ENCODE measurements at places on chromosomes 16 and 17.

DNA sequence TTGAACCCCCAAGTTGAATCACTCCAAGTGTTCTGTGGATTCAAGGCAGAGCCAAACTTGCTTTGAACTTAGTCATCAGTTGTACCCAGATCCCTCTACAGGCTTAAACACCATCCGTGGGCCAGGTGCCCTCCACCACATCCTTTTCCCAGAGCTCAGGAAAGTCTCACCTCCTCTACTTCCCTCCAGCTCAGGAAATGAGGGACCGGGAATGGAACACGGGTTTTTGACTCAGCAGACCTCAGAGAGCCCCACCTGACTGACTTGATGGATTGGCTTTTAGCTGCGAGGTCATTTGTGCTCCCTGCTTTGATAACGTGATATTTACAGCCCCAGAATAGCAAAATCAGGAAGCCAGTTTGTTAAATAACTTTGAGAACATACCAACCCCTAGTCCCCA is 20.1 kb downstream of the GID4 start:
- no peak for DNase-seq

DNA sequence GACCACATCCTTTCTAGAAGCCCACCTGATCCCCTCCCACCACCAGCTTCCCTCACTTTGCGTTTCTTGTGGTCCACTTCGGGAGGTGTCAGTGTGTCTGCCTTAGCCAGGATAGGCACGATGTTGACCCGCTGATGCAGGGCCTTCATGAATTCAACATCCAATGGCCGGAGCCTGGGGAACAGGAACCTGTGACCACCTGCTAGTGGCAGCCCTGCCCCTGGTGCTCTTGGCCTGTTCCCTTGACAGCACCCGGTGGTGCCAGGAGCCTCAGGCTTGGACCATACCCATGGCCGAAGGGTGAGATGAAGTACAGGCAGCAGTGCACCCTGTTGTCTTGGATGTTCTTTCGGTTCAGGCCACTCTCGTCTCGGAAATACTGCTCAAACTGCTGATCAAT is 7.2 kb upstream of the MTMR4 start:
- DNase-seq = no peak

DNA sequence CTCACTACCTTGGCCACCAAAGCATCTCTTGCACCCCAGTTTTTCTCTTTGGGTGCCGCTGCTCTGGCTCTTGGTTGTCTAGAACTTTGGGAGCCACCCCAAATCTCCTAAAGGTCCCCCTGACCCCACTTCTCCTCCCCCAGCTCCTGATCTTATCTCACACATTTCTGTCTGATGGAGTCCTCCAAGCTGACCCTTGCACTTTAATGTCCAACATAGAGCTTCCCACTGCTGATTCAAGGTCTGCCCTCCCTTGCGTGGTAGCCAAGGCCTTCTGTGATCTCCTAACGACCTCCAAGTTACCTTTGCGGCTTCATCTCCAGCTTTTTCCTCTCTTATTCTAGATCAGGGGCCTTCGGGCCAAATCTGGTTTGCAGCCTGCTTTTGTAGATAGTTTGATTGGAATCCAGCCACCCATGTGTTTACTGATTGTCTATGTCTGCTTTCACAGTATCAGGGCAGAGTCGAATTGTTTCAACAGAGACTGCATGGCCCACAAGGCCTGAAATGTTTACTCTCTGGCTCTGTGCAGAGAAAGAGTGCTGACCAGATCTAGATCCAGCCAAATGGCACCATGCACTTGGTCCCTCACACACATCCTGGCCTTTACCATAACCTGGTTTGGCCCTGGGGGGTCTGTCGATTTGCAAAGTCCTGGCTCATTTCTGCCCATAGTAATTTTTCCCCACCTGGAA is 168.6 kb downstream of the HAPSTR1 start:
- no peak for DNase-seq

DNA sequence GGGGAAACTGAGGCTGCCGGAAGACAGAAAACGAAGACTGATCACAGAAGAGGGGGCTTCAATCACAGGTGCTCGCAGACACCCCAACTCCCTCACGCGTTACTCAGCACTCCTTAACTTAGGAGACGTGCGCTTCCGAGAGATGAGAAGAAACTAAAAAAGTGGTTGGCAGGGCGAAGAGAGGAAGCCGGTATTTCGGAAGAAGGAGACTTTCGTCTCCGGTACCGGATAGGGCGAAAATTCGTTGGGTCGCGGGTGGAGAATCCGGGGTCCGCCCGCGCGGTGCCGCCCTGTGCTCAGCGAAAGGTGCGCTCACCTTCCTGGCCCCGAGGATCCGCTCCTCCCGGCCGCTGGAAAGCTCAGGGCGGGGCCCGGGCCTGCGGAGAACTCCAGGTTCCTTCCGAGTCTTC is 917 bp upstream of the TBX2 start:
- DNase-seq = no peak

GRCh38 chr16:77899416-77899815 is 111.1 kb downstream of the VAT1L start:
- peak; percentile 14 for DNase-seq

DNA sequence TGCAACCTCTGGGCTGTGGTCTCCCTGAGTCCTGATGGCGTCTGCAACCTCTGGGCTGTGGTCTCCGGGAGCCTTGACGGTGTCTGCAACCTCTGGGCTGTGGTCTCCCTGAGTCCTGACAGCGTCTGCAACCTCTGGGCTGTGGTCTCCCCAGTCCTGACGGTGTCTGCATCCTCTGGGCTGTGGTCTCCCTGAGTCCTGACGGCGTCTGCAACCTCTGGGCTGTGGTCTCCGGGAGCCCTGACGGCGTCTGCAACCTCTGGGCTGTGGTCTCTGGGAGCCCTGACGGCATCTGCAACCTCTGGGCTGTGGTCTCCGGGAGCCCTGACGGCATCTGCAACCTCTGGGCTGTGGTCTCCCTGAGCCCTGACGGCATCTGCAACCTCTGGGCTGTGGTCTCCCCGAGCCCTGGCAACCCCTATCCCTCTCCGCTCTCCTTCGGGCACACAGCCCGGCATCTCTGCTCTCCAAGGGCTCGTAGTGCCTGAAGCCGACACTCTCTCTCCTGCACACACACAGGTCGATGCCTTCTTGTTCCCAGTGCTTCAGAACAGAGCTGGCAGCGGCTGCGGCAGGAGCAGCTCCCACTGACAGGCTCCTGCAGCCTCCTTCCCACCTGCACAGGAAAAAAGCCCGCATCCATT is 45.6 kb downstream of the METRNL start:
- no peak for DNase-seq

DNA sequence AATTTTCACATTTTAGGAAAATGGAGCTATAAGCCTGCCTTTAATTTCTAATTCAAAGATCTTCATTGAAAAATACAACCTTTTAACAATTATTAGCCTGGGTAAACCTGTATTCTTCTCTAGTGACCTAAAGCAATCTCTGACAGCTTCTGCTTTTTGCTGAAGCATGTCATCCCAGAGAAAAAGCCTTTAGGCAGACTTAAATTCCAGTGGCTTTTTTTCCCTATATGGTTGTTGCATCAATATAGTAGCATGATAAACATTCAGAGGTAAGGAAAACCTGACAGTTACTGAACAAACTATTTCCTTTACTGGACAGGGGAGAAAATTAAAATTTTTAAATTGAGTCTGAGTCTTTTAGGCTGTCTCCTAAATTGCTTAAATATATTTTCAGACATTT is 7.8 kb upstream of the EVI2A start:
- no peak for DNase-seq

DNA sequence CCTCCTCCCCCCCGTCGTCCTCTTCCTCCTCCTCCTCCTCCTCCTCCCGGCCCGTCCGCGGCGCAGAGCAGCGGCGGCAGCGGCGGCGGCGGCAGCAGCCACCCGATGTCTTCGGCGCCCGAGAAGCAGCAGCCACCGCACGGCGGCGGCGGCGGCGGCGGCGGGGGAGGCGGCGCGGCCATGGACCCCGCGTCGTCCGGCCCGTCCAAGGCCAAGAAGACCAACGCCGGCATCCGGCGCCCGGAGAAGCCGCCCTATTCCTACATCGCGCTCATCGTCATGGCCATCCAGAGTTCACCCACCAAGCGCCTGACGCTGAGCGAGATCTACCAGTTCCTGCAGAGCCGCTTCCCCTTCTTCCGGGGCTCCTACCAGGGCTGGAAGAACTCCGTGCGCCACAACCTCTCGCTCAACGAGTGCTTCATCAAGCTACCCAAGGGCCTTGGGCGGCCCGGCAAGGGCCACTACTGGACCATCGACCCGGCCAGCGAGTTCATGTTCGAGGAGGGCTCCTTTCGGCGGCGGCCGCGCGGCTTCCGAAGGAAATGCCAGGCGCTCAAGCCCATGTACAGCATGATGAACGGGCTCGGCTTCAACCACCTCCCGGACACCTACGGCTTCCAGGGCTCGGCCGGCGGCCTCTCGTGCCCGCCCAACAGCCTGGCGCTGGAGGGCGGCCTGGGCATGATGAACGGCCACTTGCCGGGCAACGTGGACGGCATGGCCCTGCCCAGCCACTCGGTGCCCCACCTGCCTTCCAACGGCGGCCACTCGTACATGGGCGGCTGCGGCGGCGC is at the start of gene FOXF1:
TSS of gene FOXF1 (plus strand) at position 63 of the 797 bp plus-strand sequence. CDS start at position 106, 43 bp downstream.
- DNase-seq = peak; percentile 23

- DNase-seq = no peak
Measured at GRCh38 chr17:52606098-52606497, 447.6 kb upstream of the CA10 start.

DNA sequence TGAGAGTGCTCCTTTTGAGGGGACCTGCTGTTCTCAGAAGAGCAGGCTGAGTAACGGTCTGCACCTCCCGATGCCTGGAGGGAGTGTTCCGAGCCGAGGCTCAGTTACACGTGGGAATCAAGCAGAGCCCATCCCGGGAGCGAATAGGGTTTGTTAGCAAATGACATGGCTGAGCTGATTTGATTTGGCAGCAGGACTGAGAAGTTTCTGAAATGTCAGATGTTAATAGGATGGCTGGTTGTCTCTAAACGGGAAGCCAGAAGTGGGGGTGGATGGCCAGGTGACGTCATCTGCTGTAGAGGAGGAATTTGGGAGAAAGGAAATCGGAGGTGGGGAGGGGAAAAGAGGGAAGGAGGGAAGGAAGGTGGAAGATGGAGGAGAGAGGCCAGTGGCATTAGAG is 128.0 kb downstream of the RAP1GAP2 start:
- DNase-seq = no peak

DNA sequence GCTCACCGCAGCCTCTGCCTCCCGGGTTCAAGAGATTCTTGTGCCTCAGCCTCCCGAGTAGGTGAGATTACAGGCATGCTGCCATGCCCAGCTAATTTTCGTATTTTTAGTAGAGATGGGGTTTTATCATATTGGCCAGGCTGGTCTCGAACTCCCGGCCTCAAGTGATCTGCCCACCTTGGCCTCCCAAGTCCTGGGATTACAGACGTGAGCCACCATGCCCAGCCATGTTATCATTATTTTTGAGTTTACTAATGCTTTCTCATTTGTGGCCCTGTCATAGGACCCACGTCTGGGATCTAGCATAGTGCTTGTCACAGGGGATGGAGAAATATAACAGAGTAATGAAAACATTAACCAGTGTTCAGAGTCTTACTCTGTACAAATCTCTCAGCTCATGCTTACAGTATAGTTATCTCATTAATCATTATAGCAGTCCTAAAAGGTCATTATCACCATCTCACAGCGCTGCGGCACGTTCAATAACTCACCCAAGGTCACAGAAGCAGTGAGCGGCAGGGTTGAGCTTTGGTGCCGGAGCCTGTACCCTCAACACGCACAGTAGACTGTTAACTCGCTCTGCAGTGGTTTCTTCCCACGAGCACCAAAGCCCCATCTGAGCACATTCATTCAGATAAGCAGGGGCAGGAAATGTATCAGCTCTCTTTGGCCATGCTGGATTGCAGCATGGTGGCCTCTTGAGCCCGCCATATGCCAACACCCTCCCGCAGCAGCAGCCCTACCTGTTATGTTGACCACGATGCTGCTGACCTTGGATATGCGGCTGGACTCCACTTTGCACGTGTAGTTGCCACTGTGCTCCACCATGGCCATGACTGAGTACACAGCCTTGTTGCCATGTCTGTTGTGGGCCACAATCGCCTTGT is 21.4 kb downstream of the PECAM1 start:
- no peak for DNase-seq

DNA sequence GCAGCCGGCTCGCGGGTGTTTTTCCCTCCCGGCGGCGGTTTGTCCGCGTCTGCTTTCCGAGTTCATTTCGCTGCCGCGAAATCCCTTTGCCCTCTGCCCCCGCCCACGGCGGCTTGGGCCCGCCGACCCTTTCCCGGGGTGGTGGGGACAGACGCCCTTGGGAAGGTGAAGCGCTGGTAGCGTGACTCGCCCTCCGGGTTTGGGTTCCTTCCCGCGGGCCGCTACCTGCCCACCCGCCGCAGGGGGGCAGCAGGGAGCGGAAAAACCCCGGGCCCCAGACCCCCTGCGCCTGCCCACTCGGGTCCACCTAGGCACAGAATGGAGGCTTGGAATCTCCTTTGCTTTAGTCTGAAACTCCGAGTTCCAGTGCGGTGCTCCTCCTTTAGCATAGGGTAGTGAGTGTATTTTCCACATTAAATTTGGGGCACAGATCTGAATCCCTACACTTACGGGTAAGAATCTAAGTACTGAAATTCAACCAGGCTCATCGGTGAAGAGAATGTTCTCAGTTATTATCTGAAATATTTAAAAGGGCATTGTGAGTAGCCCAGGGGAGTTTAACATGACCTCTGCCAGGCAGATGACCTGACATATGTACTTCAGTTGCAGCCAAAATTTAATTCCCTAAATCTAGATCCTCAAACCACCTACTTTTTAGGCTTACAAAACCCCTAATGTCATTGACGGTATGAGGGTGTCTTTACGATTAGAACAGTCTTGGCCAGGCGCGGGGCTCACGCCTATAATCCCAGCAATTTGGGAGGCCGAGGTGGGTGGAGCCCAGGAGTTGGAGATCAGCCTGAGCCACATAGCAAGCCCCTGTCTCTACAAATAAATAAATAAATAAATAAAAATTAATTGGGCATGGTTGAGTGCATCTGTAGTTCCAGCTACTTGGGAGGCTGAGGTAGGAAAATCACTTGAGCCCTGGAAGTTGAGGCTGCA is 1.0 kb downstream of the NME2 start:
- DNase-seq = peak; percentile 25

All from inflammatory macrophage treated with lipopolysaccharide for 4 hours (primary cell).